Right forelimb (tissue), 1 donor: ENCODE measurements at places on chromosomes 7 and 10.

DNA sequence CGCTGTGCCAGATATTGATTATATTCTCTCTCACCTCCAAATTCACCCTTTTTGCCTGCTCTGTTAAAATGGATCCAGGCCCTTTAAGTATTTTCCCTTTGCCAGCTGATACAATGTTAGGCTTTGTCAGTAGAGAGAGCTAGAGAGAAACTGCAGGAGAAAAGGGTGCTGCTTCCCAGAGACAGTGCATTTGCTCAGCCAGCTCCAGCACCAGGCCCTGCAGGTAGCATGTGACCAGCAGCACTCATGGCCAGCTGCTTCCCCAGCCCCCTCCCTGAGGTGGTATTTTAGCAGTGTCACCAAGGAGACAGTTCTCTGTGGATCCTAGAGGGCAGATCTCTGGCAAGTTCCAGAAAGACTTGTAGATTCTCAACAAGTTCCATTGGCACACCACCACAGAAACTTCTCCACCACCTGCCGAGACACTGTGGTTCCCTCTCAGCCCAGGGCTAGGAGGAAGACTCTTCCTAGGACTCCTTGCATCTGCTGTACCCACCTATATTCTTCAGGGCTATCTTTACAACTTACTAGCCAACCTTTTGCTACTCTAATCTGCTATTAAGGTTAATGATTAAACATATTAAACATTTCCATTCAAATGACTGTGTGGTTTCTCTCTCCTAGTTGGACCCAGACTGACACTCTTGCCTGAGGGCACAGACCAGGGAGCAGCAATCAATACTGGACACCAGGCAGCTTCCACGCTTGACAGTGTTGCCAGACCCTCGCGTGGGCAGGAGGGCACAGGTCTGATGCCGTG is 35.6 kb upstream of the ADAM12 start:
- no peak for DNase-seq

- no peak for DNase-seq
These were observed 125.0 kb upstream of the AKR1E2 start for GRCh38 chr10:4701016-4701415.

DNA sequence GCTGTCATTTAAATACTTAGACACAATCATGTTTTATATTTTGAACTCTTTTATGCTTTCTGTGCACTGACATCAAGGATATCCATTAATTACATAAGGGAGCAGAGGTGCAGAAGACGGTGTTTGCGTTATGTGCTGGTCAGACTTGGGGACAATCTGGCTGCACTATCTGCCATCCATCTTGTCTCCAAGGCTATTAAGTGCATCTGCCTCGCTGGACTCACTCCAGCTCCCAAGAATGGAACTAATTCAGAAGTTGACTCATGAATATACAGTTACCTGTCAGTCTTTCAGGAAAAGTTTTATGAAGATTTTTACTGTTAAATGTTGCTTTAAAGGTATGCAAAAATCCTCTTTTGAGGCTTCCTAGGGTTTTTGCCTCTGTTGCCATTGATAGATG is 391.0 kb downstream of the SUGCT start:
- no peak for DNase-seq

DNA sequence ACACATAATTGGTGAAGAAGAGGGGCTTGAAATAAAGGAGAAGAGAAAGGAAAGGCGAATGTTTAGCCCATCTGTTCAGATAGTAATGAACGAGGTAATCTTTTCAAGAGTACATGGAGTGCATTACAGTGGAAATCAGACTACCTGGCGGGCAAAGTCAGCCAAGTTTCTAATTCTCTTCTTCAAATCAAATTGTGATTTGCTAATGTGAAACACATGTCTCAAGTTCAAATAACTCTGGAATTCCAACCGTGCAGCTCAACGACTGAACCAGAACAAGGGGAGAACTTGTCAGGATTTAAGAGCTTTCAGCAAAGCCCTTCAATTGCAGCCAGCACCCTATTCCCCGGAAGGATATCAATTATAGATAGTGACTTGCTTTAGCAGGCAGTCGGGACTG is 216.9 kb downstream of the GLI3 start:
- no peak for DNase-seq

GRCh38 chr10:24249829-24250415 is 41.0 kb downstream of the KIAA1217 start:
- DNase-seq = no peak

DNA sequence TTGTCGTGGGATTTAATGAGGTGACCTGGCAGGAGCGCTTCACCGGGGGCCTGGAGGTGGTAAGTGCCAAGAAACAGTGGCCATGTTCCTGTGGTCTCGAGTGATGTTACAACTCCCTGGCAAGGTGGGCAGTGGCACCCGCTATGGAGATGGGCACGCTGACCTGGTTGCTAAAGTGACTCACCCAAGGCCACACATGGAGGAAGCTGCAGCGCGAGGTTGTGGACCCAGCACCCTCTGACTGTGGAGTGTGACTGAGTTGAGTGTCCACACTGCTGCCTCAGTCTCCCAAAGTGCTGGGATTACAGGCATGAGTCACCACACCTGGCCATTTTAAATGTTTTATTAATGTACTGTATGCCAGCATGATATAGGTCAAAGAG is 73.2 kb downstream of the RGS10 start:
- DNase-seq = no peak
